ENCODE measurements at places on chromosomes 1 and 21.

GRCh38 chr1:222974496-222974895 is 159.7 kb downstream of the DISP1 start:
- no peak for DNase-seq

DNA sequence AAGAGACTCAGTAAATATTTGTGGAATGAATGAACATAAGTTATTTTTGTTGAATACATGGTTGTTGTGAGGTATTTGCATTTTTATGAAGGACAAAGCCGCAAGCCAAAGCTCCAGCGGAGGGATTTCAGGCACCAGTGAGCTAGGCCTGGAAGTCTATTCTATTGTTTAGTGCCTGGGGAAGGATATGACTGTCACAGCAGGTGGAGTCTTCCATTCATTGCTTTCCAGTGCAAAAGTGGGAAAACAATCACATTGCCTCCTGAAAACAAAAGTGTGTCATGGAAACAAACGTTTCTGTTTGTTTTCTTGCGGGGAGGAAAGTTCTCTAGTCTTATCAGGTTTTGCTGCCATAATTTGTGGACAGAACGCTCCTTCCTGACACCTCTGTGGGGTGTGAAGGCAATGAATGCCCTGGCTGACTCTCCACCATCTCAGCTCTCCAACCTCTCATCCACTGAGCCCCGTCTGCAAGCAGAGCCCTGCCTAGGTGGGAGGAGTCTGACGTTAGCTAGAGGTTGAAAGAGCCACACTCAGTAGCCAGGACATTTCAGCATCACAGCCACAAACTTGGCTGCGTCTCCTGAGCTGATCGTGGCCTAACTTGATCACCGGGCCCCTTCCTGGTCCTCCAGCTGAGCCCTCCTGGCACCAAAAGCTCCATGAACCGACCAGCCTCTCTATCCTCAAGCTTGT is 739.1 kb downstream of the MATN1 start:
- no peak for DNase-seq

GRCh38 chr1:159705251-159705903 is 9.0 kb downstream of the CRP start:
- no peak for DNase-seq

GRCh38 chr1:217012659-217013058 is 289.4 kb upstream of the ESRRG start:
- no peak for DNase-seq

DNA sequence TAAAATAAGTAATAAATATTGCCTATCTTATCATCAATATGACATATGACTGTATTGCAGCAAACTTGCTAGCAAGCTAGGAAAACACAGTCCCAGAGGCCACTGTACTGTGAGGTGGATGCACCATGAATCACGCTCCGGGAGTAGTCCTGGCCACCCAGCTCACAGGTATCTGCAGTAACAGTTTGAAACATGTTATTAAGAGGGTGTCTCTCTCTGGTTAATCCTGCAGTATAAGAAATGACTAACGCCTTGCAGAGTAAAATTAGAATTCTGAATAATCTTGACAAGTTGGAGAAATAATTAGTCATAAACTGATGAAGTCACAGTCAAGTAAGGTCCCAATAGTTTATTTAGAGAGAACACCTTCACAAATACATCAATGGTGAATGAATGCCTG is 34.0 kb upstream of the DPT start:
- DNase-seq, result peak; percentile 3

GRCh38 chr1:100396651-100397050 is 44.3 kb downstream of the CDC14A start:
- no peak for DNase-seq

DNA sequence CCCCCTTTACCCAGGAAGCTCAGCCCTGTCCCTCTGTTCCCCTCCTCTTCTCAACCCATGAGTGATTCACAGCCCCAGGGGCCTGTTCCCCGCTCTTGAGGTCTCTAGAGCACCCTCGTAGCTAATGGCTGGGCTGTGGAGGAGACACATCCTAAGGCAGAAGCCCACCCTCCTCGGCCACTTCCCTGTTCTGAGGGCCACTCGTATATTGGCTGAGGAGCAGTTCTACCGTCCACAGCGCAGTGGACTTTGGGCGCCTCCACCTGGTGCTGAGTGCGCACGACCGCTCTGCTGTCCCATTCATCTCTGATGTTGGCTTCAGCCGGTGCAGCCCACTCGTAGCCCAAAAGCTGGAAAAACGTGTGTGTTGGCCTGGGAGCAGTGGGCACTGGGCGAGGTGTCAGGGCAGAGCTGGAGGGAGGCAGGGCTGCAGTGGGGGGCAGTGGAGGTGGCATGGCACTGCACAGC is 24.5 kb upstream of the PKP1 start:
- DNase-seq, result no peak

DNA sequence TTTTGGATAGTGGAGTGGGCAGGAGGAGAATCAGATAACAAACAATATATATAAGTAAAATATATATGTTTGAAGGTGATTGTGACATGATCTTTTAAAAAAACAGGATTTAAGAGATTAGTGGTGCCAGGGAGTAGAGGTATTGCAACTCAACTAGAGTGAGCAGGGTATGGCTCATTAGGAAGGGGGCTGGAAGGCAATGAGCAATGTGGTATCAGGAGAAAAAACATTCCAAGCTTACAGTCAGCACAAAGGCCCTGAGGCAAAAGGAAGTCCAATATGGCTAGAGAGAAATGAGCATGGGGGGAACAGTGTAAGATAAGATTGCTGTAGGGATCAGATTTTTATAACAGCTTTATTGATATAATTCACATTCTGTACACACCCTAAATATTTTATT is 5.3 kb upstream of the GADD45A start:
- no peak for DNase-seq
